ENCODE measurements at places on chromosomes 6 and 20. TPM values are rescaled to one million over a fixed set of nuclear protein-coding genes. Genes with fewer than 3 reads are reported as not detected.

DNA sequence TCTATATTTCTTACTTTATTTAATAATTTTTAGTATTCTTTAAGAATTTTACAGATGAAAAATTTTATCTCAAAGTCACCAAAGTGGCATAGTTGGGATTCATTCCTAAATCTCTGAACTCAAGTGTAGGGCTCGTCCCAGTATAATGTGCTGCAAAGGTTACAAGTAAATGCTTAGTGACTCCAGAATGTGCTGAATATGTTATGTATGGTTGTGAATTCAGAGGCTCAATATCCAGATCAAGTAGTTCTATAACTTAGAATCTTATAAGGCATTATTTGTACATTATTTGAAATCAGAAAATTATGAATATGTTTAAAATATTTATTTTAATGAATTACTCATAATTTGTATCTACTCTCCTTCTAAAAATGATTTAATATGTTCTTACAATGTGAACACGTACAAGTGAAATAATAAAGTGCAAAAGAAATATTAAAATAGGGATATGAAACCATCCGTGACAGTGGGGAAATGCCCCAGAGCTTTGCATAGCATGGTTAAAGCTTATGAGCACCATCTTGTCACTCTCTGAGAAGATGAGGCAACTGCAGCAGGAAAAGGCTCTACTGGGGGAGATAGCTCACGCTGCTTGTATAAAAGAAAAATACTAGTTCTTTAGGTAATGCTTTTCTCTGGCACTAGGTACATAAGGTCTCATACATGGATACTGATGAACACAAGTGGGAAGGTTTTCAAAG, 259.0 kb downstream of the FOXC1 start:
- DNase-seq, result no peak

Gene GTSF1L
- not detected for total RNA-seq

- no peak for DNase-seq
Measured at GRCh38 chr6:149614337-149614736, 34.2 kb downstream of the KATNA1 start.

DNA sequence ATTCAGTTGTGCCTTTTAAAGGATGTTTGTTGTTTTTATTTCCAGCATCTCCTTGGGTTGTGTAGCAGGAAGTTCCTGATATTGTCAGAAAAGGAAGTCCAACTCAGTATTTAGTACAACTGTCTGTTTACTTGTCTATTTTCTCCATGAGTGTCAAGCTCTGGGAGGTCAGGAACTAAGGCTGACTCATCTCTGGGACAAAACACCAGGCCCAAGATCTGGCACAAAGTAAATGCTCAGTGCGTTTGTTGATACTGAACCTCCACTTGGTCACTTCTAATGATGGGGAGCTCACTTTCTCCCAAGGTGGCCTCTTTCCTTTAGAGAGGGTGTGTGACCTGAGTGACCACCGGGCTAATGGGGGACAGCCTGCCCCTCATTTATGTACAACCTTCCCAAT, 12.6 kb upstream of the PIGU start:
- no peak for DNase-seq

DNA sequence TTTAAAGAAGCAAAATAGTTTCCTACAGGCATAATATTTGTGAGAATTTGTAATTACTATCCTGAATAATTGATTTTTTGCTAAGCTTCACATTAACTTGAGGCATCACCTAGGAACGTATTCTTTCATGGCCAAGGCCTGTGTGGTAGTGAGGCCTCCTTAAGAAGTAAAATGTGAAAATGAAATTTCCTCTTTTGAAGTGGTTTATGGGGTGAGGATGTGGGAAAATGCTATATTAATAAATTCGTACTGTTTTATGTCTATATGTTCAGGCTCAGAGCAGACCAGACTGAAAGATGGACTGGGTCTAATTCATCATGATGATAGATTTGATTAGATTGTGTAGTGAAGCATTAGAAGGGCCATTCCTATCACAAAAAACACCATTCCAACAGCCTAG, 33.1 kb downstream of the MYLIP start:
- no peak for DNase-seq

DNA sequence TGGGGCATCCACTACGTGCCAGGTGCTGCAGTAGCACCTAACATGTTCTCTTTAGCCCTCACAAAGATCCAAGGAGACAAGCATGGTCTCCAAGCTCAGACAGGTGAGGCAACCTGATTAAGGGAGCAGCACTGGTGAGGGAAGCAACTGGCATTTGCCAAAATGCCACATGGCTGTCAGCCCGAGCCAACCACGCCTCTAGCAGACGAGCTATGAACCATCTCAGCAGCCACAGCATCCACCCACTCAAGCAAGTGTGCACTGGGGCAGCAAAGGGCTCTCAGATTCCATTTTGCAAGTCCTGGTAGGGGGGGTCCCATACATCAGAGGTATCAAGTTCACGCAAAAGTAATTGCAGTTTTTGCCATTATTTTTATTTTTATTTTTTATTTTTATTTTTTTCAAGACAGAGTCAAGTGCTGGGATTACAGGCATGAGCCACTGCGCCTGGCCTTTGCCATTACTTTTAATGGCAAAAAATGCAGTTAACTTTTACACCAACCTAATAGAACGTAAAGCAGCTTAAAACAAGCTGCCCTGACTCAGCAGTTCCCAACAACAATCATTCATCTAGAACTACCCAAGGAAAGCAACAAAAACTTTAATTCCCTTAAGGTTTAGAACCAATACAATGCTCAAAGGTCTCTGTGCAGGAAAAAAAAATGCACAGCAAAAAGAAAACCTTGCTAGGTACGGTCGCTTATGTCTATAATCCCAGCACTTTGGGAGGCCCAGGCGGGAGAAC, 36.3 kb upstream of the SPDEF start:
- DNase-seq, result no peak

DNA sequence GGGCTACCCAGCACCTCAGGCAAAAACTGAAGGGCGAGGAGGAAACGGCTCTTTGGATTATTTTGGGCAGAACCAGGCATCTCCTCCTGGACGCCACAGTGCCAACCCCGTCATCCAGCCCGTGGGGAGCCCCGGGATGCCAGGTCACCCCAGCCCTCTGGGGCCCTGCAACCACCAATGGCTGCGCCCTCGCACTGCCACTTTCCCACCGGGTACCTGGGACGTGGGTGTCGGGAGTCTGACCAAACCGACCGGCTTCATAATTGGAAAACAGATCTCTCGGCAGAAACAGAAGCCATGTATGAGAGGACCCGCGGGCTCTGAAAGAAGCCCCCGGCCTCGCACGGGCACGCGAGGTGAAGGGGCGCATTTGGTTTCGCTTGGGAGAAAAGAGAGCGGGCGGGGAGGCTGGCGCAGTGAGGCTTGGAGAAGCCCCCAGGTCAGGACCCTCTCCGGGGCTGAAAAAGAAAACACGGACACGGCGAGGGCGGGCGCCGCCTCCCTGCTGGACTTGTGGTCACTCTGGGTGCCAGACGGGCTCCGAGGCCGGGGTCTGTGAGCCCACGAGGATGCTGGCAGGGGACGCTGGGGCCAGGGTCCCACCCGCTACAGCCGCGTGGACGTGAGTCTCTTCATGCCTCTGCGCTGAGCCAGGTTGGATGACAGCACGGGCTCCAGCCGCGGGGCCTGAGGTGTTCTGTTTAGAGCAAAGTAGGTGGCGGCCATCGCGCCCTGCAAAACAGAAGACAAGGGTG, 29.6 kb upstream of the MPC1 start:
- DNase-seq, result no peak

DNA sequence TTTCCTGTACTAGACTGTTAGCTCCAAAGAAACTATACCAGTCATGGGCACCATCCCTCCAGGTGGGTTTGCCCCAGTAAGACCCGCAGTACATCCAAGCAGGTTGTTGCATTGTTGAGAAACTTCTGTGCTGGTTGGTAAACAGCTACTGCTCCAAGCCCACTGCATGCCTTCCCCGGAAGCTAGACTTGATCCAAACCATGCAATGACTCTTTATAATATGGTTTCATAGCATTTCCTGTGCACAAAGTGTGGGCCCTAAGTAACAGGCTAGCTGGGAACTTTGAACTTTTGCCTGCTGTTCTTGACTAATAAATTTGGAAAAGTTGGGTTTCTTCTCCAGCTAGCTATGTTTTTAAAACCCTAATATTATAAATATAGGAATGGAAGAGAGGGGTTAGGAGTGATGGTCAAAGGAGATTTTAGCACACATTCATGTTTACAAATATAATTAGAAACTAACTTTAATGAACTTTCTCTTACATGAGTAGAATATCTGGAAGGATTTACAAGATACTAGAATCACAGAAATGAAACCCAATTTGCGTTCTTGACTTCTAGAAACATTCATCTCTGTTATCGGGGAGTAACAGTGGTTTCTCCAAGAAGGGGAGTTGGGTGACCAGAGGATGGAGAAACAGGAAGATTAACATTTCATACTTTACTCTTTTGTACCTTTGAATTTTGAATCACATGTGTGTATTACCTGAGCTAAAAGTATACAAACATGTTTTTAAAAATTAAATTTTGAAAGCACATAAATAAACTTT, 51.7 kb downstream of the GFOD1 start:
- no peak for DNase-seq

- DNase-seq, result no peak
Measured at GRCh38 chr6:4394786-4395185, 259.4 kb upstream of the ECI2 start.

DNA sequence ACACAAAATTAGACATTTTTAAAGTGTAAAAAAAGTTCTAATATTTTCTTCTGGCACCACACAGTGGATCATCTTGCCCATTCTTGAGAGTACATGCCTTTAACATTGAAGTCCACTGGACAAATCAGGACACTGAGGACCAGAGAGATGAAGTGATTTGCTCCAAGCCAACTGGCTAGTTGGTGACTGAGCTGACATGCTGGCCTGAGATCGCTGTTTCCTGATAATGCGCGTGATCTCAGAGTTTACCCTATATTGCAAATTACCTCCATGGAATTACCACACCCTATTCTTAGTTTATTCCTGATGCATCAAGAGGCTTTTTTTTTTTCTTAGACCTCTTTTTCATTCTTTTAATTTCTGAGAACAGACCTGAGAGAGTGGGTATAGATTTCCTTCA, 432.8 kb downstream of the CD83 start:
- DNase-seq, result no peak

GRCh38 chr20:37574199-37574890, 46.7 kb upstream of the BLCAP start:
- no peak for DNase-seq

DNA sequence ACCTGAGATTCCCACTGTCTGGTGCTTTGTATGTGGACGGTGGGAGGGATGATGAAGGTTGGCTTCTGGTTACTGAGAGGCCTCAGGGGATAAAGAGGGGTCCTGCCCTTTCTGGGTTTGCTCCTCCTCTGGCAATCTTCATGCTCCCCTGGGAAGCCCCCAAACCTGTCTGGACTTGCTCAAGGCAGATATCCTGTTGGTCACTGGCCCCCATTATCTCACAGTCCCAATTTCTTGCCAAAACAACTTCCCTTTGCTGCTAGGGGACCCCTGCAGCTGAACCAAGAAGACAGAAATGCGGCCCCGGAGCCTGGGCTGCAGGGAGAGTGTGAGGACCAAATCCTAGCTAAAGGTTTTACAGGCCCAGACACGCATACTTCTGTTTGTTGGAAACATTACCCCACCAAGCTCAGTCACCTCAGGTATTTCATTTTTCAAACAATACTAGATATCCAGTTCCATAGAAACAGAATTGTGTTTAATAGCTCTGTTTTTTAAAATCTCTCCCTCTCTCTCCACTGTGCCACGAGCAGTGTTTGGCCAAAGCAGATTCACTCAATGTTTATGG, 63.4 kb upstream of the MRPS10 start:
- DNase-seq, result no peak

DNA sequence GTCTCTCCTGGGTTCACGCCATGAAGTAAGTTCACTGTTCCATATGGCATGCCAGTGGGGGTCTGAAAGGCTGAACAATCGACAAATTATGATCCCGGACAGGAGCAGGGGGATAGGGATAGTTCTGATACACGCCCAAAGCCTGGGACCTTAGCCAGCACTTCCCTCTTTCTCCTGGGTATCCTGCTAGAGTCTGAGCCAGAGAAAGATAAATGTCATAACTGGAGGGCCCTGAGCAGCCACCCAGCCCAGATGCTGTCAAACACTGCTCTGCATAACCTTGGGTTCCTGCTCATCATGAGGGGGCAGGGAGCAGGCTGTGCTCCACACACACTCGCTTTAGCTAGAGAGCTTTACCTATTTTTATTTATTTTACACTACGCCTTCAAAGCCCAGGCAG, 12.3 kb downstream of the EDEM2 start:
- no peak for DNase-seq

DNA sequence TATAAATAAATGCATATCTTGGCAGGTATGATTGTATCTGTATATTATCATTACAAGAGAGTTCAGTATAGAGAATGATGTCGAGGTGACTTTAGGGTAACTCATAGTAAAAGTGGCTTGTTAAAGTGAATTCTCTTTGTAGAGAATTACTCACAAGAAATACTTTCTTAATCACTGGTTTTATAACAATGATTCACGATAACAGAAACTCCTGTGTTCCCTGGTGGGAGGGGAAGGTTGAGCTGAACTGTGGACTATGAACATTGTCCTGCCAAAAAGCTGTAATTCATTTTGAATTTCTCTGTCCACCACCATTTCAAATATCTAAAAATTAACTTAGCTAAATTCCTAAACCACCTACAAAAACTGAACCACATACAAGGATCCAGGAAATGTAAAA, 7.7 kb downstream of the TPMT start:
- DNase-seq, result no peak

Gene BHLHE23
- 0.66 TPM for total RNA-seq

- no peak for DNase-seq
Measured at GRCh38 chr6:90583179-90583835, 3.6 kb downstream of the MAP3K7 start.

GRCh38 chr6:124967444-124967843, 5.2 kb downstream of the RNF217 start:
- DNase-seq, result no peak

GRCh38 chr6:24822696-24823095, 24.0 kb upstream of the ARMH2 start:
- DNase-seq, result no peak

GRCh38 chr20:24158281-24158680, 169.7 kb upstream of the GGTLC1 start:
- no peak for DNase-seq

GRCh38 chr6:36312854-36313648, 23.6 kb downstream of the BNIP5 start:
- no peak for DNase-seq

DNA sequence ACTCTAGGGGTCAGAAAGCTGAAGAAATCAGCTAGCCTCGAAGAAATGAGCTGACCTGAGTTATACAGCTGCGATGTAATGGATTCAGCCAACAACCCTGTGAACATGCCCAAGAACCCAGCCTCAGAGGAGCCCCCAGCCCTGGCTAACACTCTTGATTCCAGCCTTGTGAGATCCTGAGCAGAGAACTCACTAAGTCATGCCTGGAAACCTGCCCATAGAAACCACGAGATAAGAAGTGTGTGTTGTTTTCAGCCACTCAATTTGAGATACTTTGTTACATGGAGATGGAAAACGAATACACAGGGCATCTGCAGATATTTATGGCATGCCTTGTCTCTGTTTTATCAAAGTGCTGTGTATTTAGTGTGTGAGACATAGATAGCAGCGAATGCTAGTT, 265.2 kb downstream of the QKI start:
- DNase-seq, result no peak

Measured in WTC11 (cell line).